ENCODE measurements at places on chromosomes 7 and 10. TPM values are rescaled to one million over a fixed set of nuclear protein-coding genes. Genes with fewer than 3 reads are reported as not detected.

The GDF10 gene
- not detected for total RNA-seq

The RPEL1 gene
- total RNA-seq, result 0.17 TPM

The HGF gene
- total RNA-seq, result 3.4 TPM

GRCh38 chr7:2141651-2142050 is 91.1 kb downstream of the MAD1L1 start:
- DNase-seq, result no peak

DNA sequence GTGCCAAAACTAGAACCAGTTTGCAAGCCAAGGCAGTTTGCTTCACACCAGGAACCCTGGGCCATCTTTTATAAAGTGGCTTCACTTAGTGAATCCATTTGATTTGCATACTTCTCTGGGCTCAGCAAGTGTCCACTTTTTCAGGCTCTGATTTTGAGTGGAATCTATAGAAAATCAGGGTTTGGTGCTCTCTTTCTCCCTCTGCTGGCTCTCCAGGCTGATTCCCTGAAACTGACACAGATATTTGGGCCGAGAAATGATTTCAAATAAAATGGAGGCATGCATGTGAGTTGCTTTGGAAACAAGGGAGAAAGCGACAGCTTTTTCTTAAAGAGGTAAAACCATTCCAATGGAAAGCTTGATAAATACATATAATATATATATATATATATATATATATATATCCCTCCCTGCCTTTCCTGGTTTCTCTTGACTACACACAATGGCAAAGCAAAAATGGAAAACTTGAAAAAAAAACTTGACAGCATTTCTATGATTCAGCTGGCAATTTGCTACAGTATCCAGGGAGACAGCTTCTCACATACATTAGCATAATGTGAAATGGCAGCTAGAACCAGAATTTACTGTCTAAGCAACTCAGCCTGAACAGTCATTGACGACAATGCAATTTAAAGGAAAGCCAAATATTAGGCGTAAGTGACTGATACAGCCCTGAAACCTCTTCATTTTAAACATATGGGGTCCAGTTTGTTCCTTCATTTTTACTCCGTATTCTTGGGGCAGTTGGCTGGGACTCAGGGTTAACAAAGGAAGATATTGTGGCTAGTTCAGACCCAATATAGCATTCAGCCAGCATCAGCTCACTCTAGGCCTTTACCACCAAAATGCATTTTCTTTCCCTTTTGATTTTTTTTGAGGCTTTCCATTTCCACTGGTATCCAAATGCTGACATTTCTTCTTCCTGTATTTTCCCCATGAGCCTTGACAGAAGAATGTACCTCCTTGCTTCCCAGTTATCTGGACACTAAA is 188.5 kb downstream of the TMEM178B start:
- no peak for DNase-seq

GRCh38 chr7:128869944-128870285 is 7.3 kb downstream of the ATP6V1F start:
- DNase-seq, result no peak

GRCh38 chr7:111954474-111955381 is 251.5 kb downstream of the DOCK4 start:
- DNase-seq, result no peak

- DNase-seq, result no peak
Observed at GRCh38 chr7:82015751-82016150, 245.9 kb upstream of the HGF start.
